Fibroblast of skin of back (primary cell): ENCODE measurements at places on chromosomes 13 and 19.

DNA sequence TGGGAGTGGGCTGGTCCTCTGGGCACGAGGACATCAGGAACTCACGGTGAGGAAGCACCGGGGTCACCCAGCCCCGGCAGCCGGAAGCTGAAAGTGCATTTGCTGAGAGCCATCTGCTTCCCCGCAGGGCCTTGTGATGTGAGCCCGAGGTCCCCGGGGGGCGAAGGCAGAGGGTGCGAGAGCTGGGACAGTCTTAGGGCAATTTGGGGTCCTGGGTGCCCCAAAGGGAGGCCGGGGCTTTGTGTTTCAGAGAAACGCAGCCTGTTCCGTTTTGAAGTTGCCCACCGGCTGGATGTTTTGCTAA, 4.8 kb downstream of the F2RL3 start:
- DNase-seq = no peak

DNA sequence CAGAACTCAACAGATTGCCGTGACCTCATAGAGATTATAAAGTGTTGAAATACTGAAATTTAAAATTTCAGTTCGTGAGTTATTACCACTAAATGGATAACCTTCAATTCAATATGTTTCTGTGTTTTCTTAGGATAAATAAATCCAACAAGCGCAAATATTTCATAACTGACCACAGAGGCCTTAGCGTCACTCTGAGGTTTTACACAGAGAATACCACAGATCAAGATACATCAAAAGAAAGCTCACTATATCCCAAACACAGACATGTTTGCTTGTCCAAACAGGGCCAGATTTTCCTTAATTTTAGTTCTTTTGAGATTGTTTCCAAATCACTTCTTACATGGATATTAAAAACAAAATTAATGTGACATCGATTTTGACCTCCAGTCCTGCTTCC, 235.8 kb downstream of the EFNB2 start:
- DNase-seq = no peak

DNA sequence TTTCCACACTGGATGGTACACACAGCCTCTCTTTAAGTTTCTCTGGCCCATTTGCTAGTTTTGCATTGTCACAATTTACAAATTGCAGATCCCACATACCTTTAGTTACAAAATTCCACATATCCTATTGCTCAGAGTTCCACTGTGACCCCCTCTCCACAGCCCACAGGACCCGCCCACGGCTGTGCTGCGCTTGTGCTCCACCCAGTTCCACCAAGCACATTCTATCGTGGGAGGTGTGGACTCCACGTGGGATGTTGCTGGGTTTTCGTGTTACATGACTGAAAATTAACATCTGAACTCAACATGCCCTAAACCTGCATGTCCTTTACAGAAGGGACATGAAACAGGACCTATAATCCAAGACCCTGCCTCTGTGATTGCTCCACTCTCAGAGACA, 423.0 kb downstream of the IRS2 start:
- DNase-seq = no peak

- no peak for DNase-seq
Measured at GRCh38 chr19:7595466-7596133, at the start of gene CAMSAP3. Gene CAMSAP3 (plus strand): TSS chr19:7595863. CDS start chr19:7596003, 140 bp downstream.

GRCh38 chr19:339262-339887, 5.2 kb downstream of the MIER2 start:
- no peak for DNase-seq

DNA sequence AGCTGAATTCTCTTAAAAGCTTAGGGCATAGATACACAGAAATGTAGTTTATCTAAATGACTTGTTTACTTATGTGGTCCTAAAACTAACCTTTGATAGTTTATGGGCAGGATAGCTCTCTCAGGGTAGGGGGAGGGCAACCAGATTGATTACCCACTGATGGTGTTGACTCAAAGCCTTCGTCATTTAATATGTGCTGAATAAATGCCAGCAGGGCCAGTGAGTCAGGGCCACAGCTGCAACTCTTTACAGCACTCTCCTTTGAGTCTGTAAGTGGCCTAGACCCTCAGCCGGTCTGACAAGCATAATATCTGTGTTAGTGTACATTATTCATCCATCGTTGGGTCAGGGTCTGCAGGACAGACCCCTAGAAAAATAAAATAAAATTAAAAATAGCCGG, 128.5 kb downstream of the ZNF675 start:
- no peak for DNase-seq

GRCh38 chr13:43239275-43239840, 216.0 kb downstream of the DNAJC15 start:
- no peak for DNase-seq

GRCh38 chr19:33110137-33110910, 21.6 kb upstream of the WDR88 start:
- DNase-seq = peak; percentile 44

DNA sequence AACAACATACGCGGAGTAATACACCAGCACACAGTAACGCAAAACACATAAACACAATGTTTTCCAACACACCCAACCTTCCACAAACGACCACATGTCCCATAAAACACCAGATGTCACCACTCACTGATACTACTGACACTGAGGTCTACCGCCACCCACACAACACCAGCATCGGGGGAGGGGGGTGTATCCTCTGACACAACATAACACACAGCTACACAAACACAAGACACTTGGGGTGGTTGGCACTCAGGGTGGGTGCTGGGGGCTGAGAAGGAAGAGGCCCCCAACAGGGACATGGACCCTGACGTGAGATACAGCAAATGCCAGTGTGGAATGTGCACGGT, 1.5 kb upstream of the KCNN4 start:
- DNase-seq = no peak

GRCh38 chr19:46192992-46193650, 36.4 kb upstream of the IGFL1 start:
- DNase-seq = peak; percentile 89

DNA sequence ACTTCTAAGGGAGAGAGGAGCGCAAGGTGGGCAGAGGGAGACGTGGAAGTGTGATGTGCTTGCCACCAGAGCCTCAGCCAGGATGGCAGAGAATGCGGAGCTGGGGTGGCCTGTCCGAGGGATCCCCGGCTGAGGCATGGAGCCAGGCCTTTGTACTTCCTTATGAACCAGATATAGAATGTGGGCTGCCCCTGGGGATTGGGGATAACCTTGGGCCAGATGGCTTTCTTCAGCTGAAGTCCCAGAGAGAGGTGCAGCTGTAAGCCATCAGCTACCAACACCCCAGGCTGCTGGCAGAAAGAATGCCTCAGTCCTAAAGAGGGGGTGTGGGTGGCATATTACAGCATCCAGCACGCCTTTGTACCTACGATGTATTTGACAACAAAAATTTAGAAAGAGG, 25.5 kb upstream of the FBXO17 start:
- no peak for DNase-seq

GRCh38 chr13:70708775-70709174, 600.5 kb upstream of the KLHL1 start:
- peak; percentile 5 for DNase-seq

DNA sequence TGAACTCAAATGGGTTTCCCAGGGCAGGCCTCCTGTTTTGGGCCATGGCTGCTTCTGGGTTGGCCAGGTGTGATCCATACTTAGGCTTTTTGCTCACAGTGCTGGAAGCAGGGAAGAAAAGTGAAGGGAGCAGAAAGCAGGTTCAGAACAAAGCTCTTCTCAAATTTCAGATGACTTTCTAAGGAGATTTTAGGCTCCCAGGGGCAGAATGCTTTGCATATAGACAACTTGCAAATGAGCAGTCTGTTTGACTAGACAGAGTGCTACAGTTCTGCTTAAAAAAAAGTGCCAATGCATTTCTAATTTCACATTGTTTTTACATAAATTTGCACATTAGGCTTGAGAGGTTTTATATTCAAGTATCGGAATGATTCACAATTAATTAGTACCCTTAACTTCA, 2.6 kb upstream of the SLC10A2 start:
- DNase-seq = no peak

- peak; percentile 52 for DNase-seq
Measured at GRCh38 chr19:45469945-45470761, 2.4 kb downstream of the FOSB start.

GRCh38 chr19:28305513-28305912, 907.4 kb downstream of the UQCRFS1 start:
- no peak for DNase-seq

DNA sequence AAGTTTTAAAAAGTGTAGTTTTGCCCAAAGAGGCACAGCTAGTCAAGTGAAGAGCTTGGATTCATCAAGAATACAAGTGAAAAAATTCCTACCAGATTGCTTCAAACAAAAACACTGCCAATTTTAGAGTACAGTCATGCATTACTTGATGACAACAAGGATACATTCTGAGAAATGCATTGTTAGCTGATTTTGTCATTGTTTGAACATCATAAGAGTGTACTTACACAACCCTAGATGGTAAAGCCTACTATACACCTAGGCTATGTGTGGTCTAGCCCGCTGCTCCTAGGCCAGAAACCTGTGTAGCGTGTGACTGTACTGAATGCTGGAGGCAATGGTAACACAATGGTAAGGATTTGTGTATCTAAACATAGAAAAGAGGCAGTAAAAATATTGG, 41.1 kb downstream of the TMTC4 start:
- DNase-seq = peak; percentile 83

DNA sequence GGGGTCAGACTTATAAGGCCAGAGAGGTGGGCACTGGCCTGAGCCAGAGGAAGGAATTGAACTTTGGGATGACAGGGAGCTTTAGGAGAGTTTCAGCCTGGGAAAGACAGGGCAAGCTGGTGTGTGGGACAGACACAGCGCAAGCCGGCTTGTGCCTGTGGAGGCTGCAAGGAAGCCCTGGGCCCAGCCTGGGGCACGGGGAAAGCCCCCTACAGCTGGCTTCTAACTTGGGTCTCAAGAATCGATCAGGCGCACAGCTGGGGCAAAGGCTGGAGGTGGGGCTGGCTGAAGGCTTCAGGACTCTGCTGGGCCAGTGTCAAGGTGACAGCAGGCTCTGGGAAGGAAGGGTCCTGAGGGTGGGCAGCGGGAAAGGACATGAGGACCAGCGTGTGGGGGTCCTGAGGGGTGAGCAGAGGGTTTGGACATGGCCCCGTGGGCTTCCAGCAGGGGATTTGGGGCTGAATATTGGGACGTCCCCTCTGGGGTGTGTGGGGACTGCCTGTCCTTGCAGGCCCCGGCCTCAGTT, 3.0 kb downstream of the PTOV1 start:
- no peak for DNase-seq

GRCh38 chr13:103101901-103102300, 35.7 kb upstream of the SLC10A2 start:
- no peak for DNase-seq

- DNase-seq = no peak
Measured at GRCh38 chr19:23698711-23699520, 11.9 kb upstream of the ZNF675 start.
